ENCODE measurements at places on chromosomes 12 and 14.

GRCh38 chr14:97120611-97121031 is 323.4 kb downstream of the VRK1 start:
- DNase-seq: no peak

DNA sequence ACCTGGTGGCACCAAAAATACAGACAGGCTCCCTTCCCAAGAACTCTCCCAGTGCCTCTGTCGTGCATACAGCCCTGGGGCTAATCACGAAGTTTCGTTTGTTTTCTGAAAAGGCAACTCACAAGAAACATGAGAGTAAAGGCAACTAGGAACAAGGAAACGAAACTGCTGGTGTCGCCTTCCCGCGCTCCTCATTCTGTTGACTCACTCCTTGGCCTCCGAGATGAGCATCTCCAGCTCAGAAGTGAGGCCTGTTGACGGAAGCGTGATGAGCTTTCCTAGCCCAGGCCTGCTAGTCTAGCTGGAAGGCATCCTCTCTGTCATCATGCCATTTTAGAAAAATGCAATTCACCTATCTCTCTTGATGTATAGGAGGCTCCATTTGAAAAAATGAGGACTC is 50.5 kb downstream of the TTC9 start:
- DNase-seq: no peak

DNA sequence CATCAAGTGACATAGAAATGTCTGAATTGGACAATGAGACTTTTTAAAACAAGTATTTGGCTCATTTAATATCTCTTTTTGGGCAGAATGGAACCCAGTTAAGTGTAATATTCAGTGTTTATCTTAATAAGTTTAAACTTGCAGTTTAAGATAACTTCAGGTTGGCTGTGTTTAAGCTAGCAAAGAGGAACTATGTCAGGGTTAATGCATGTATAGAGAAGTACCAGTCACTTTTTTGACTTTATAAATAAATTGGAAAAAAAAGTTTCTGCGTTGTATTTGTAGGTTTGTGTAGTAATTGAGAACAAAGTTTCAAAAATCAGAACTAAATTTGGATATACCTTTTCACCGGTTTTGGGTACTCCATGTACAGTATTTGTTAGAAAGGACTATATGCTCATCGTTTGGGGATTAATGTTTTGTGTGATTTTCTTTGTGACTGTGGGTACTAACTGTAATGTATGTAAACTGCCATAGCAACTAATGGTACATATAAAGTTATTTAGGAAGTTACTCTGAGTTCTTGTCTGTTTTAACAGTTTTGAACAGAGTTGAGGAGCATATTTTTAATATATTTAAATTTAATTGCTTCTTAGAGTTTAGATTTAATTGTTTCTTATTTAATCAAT is 4.5 kb downstream of the HMGA2 start:
- no peak for DNase-seq

GRCh38 chr12:71201136-71201679 is 43.4 kb upstream of the TSPAN8 start:
- no peak for DNase-seq

GRCh38 chr12:127108360-127109215 is 1158.4 kb upstream of the TMEM132C start:
- peak; percentile 7 for DNase-seq

- DNase-seq: peak; percentile 13
Measured at GRCh38 chr14:66206554-66206953, 279.6 kb upstream of the CCDC196 start.

DNA sequence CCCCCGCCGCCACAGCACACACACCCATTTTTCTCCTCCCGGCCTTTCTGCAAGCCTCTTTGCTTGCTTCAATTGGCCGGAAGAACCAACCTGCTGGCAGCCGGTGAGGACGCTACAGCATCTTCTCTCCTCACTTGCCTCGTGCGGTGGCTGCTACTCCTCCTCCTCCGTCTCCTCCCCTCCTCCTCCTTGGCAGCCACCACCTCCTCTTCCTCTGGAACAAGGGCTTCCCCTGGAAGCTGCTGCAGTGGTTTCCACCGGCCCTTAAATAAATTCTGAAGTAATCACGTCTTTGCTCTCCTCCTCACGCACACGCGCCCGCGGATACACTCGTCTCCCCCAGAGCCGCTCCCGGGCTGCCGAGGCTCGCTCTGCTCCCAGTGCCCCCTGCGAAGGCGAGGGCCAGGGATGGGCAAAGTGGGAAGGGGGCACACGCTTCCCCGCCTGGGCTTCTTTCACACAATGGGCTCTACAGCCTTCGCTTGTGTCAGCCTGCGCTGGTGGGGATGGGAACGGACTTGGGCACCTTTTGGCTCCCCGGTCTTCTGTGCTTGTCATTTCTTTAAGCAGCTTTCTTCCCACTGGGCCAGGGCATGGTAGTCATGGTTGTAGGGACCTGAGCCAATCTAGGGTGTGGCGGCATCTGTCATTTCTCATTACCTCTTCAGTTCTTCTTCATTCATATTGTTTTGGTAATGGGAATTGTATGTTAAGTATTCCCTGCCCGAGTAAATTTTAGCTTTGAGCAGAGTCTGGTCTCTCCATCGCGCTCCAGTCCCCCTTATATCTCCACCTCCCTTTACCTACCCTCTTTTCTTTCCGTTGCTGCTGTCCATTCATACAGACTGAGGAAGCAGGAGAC is at the start of gene PPFIA2:
TSS of gene PPFIA2 (minus strand) at position 161 of the 862 bp plus-strand sequence.
- DNase-seq: peak; percentile 30

DNA sequence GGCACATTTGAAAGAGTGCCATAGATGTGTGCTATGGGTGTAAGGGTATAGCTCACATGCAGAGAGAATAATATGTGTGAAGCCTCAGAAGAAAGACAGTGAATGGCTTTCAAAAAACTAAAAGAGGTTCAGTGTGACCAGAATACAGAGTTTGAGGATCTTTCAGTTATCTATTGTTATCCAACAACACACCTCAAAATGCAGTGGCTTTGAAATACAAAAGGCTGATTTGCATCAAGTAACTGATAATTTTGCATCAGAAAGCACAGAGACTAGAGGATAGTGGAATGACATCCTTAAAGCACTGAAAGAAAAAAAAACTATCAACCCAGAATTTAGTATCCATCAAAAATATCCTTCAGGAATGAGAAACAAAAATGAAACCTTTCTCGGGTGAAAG is 131.6 kb upstream of the IGF1 start:
- no peak for DNase-seq

DNA sequence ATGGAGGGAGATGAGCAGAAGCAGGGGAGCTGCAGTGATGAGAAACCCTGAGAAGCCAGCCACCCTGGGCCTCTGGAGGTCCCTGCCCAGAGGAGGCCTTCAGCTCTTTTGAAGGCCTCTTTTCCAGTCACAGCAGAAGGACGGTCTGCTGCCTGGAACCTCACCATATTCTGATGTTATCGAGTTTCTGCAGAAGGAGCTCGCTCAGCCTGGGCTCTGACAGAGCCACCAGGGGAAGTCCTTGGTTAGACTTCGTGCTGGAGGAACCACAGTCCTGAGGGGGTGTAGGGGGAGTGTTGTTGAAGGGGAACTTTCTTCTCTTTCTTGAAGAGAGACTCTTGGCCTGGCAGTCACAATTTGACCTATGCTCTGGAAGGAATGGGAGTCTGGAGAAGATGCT is 25.1 kb upstream of the BATF start:
- DNase-seq: no peak

GRCh38 chr12:98374007-98374406 is 141.4 kb upstream of the TMPO start:
- no peak for DNase-seq

- DNase-seq: no peak
Measured at GRCh38 chr12:18551701-18552100, 186.1 kb downstream of the PLCZ1 start.

- no peak for DNase-seq
Measured at GRCh38 chr12:79236920-79237319, 372.3 kb downstream of the SYT1 start.

GRCh38 chr12:110252716-110253115 is 28.3 kb upstream of the ATP2A2 start:
- DNase-seq: no peak

- DNase-seq: no peak
Measured at GRCh38 chr12:5872745-5873144, 72.3 kb downstream of the ANO2 start.

DNA sequence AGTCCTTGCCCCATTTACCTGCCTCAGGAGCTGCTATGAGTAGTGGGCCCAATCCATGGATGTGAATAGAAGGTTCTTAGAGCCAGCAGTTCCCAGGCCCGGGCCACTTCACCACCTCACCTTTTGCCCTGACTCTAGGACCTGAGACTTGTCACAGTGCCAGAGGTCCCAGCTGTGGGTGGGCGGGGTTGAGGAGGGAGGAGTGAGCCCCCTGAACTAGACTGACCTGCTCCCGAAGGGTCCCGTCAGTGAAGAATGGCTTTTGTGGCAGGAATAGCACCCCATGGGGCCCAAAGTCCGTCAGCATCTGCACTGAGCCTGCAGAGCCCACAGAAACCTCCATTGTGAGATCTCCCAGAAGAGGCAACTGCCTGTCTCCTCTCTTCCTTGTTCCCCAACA is 12.9 kb downstream of the ABCD4 start:
- DNase-seq: no peak

GRCh38 chr12:66275040-66275439 is 27.3 kb upstream of the HELB start:
- DNase-seq: no peak

DNA sequence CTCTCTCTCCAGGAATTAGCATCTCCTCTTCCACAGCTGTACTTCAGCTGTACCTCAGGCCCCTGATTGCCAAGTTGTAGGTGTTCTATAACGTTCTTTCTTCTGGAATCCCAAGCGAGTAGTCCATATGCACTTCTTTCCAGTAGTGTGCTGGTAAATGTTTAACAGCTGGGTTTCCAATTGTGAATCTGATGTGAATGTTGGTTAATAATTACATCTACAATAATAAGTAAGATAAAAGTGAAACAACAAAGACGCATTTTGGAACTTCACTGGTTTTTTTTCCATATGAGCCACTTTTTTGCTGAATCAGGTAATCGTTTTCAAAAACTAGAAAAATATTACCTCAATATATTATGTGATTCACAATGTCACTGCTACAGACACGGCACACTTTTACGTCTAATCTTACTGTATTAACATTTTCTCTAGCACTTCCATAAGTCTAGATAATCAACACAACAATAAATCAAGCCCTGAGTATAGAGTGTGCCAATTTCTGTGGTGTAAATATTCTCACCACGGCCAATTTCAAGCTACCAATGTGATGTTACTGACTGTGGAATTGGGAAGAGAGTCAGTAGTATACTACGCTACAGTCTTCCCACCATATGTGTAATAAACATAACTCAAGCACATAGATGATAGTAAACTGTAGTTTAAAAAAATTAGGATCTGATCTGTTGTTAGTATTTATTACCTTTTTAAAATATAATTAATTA is 113.0 kb downstream of the ZFP36L1 start:
- no peak for DNase-seq

GRCh38 chr12:58489394-58489793 is 430.9 kb downstream of the LRIG3 start:
- DNase-seq: no peak

DNA sequence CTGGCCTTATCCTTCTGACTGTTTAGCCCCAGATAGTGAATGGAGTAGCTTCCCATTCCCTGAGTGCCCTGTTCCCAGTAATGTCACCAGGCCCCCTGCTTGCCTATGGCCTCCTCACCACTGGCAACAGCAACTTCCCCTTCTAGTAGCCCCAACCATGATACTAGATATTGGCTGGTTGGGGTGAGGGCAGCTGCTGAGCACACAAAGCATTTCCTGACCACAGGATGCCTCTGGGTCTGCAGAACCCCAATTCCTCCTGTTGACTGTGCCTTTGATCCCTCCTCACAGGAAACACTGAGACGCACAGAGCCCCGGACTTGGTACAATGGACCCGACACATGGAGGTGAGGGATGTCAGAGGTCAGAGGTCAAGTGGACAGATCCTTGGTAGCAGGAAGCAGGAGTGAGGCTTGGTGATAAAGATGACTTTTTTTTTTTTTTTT is 597 bp downstream of the SOAT2 start:
- no peak for DNase-seq

- DNase-seq: no peak
Measured at GRCh38 chr14:84749191-84749955, 780.6 kb upstream of the FLRT2 start.

DNA sequence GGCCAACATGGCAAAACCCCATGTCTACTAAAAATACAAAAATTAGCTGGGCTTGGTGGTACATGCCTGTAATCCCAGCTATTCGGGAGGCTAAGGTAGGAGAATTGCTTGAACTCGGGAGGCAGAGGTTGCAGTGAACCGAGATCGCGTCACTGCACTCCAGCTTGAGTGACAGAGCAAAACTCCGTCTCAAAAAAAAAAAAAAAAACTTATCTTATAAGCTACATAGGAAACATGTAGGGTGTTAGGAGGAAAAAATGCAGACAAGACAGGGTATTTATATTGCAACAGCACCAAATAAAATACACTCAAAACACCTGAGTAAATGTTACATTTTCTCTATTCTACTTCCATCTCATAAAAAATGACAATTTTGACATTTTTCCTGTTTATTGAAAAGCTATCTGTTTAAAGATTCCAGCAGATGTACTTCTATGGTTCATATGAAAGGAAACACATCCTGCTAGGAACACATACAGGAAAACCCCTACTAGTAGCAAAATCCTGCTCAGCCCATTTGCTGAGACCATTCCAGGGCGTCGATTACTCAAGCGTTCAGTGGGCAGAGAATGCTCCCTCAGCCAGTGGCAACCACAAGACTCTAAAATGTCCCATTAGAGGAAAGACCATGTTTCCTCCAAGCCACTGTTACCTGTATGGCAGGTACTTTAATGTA is 19.7 kb downstream of the CORO1C start:
- no peak for DNase-seq

GRCh38 chr12:7155471-7156034 is 25.4 kb downstream of the CLSTN3 start:
- DNase-seq: no peak

GRCh38 chr14:104146651-104147345 is 8.4 kb downstream of the KIF26A start:
- DNase-seq: no peak

- no peak for DNase-seq
Measured at GRCh38 chr14:61671082-61671481, 24.2 kb upstream of the HIF1A start.

GRCh38 chr12:12539028-12539810 is 23.4 kb downstream of the DUSP16 start:
- no peak for DNase-seq
